ENCODE measurements at places on chromosomes 13 and 19. TPM values are rescaled to one million over a fixed set of nuclear protein-coding genes. Genes with fewer than 3 reads are reported as not detected.

Gene EPSTI1
- 1.6 TPM for total RNA-seq

Gene ERFL
- not detected for total RNA-seq

Gene KLF1
- total RNA-seq, result not detected

Gene NCR1
- total RNA-seq, result not detected

Gene ZNF682
- total RNA-seq, result 8.6 TPM

Gene ICAM5
- 0.33 TPM for total RNA-seq

Gene APC2
- total RNA-seq, result not detected

Gene HCST
- total RNA-seq, result not detected
